ENCODE measurements at places on chromosomes 11 and 22. TPM values are rescaled to one million over a fixed set of nuclear protein-coding genes. Genes with fewer than 3 reads are reported as not detected.
A peak's percentile ranks its signal among the peaks of the same experiment; 100 is the strongest.

LRRC74B gene
- total RNA-seq: not detected

PYGM gene
- total RNA-seq: 4.3 TPM

DDT gene
- 78.4 TPM for total RNA-seq

OR4A16 gene
- total RNA-seq: not detected

POU2AF3 gene
- total RNA-seq: 1.0 TPM

GRCh38 chr11:94546162-94546470 lies 2.4 kb downstream of the FUT4 start:
- no peak for DNase-seq

DNA sequence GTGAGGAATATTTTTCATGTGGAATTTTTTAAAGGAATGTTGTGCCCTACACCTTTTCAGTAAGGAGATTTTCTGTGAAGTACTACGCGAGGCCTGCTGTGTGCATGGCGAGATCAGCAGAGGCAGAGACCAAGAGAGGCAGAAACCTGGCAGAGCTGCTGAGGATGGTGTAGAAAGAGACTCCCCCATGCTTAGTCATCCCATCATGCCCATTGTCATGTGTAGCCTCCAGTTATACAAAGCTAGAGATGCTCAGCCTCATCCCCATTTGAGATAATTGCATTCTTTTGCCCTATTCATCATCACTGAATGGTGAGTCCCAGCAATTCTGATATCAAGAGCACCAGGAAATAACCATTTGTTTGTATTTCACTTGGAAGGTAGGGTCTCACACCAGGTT lies 3.0 kb upstream of the MS4A7 start:
- no peak for DNase-seq

GRCh38 chr11:19935507-19935906 lies 222.9 kb downstream of the NAV2 start:
- no peak for DNase-seq

GRCh38 chr11:23611726-23612125 lies 751.5 kb upstream of the CCDC179 start:
- no peak for DNase-seq

DNA sequence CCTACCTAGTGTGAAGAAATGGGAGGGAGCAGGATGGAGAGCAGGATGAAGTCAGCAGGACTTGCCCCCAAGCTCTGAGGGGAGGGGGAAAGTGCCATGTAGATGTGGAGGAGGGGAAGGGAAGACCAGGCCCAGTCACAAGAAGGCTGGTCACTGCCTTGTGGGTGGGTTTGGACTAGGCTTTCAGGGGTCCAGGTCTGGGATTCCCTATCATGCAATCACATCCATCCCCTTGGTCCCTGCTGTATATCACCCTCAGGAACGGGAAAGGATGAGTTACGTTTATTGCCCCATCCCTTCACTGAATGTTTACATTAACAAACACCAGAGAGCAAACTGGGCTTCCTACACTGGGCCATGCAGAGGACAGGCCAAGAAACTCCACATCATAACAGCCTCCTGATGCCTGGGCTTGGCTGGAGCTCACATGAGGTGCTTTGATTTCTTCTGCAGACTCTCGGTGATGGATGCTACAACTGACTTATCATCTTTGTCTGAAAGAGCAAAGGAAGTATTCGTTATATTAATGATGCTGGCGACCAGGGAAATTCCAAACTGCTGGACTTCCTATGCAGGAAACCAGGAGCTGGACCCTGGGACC lies 5.6 kb downstream of the TMEM86A start:
- no peak for DNase-seq

DNA sequence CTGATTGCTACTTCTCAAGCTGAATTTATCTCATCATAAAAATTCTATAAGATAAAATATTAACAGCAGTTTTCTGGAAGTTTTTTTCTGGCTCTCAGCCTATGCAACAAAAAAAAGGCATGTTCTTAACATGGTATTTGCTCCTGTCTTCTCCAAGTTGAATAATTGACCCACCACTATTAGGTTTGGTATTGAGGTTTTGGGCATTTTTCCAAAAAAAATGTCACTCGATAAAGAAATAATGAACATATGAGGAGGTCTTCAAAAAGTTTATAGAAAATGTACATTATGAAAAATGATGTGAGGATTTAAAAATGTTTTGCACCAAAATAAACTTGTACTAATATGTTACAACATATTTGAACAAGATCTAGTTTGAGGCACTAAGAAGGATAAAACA lies 808.6 kb upstream of the RAG2 start:
- DNase-seq: no peak

DNA sequence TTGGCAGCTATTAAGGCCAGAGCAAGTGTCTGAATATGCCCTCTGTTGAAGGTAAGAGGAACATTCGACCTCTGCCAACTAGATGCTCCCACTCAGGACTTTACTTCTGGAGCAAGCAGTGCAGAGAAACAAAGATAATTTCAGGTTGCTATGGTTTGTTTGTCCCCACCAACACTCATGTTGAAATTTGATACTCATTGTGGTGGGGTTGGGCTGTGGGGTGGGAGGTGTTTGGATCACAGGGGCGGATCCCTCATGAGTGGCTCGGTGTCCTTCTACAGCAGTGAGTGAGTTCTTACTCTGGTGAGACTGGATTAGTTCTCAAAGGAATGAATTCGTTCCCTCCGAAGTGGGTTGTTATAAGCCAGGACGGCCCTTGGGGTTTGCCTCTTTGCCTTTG lies 12.0 kb downstream of the OR8A1 start:
- no peak for DNase-seq

DNA sequence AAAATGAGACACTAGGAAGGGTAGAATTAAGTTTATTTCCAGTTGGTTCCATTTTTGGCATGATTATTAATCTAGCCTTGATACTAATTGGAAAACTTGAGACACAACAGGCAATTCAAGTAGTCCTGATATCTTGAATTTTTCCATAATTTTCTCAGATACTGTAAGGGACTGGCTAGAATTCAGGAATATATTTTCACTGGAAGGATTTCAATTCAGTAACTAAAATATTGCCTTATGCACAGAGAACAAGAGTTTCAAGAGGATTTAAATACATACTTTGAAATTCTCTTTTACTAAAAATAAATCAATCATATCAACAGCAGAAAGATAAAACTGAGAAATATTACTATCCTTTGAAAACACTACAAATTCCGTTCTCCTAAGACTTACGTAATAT lies 632.9 kb downstream of the LRRC4C start:
- DNase-seq: no peak

- peak; percentile 80 for DNase-seq
Observed at GRCh38 chr22:50469377-50470305, 5.2 kb downstream of the SBF1 start.

DNA sequence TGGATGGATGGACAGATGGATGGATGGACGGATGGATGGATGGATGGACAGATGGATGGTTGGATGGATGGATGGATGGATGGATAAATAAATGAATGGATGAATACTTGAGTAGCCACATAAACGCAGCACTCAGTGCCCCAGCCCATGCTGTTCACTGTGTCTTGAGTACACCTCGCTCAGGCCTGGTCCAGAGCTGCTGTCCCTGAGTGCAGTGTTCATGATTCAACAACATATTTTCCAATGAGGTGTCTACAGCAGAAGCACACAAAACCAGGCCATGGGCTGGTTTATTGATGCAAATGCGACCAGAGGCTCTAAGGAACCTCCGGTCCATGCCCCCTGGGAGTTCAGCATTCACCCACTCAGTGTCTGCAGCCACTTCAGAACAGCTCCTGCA lies 584.3 kb downstream of the BRD1 start:
- no peak for DNase-seq

DNA sequence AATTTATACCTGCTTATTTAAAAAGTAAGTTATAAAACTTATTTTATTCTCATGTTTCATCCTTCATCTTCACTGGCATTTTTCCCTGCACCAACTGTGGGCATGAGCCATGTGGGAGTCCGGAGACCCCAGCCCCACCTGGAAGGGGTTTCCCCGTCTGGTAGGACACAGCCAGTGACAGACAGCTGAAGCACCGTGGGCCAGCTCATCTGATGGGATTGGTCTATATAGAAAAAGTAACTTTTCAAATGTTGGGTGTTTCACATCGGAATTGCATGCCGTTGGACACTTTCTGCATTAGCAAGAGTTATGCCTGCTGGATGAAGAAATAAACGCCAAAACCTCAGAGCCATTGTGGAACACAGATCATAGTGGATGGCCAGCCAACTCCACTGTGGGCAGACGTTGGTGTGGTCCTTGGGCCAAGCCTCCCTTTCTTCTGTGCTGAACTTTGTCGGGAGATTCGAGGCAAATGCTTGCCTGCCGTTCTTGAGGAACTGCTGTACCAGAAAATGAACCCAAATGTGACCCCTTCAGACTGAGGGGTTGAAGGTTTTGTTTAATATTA lies 1329.3 kb downstream of the TBC1D22A start:
- no peak for DNase-seq

All from body of pancreas (tissue), 4 donors.